ENCODE measurements at places on chromosomes 3 and 15.

- no peak for DNase-seq
Measured at GRCh38 chr15:85313339-85313738, 67.1 kb upstream of the AKAP13 start.

GRCh38 chr3:23811185-23811527, 5.4 kb downstream of the UBE2E1 start:
- DNase-seq, result no peak

GRCh38 chr15:32042269-32042972, 12.1 kb downstream of the CHRNA7 start:
- DNase-seq, result no peak

GRCh38 chr3:119562307-119562961, 3.0 kb upstream of the CD80 start:
- no peak for DNase-seq

DNA sequence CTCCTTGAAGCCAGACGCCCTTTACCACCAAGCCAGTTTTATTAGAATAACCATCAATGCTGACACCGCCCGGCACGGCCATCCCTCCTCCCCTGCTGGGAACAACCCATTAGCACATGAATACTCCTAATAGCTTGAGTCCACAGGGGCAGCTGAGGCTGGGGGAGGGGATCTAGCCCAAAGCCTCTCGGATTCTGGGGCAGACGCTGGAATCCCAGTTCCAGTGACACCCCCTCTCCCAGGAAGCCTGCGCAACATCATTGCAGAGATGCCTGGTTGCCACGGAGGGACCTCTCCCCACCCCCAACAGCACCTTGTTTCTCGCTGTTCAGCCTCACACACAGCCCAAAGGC, 1.2 kb upstream of the LINGO1 start:
- no peak for DNase-seq

- DNase-seq, result no peak
Measured at GRCh38 chr3:29922992-29923746, 642.3 kb downstream of the RBMS3 start.

DNA sequence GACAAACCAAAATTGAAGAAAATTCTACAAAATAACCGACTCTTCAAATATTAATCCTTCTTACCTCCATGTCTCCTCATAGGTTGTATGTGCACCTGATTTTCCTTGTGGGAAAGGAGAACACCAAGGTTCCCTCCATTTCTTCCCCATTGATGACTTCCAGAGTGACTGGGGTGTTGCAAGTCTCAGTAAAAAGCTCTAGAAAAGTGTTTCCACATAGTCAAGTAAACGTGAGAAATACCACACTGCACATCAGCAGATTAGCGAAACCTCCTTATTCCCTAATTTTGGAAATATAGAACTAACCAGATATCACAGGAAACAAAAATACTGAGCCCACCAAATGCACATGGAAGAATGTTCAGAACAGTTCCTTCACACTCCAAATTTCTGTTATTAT, 4.9 kb upstream of the RPN1 start:
- no peak for DNase-seq

DNA sequence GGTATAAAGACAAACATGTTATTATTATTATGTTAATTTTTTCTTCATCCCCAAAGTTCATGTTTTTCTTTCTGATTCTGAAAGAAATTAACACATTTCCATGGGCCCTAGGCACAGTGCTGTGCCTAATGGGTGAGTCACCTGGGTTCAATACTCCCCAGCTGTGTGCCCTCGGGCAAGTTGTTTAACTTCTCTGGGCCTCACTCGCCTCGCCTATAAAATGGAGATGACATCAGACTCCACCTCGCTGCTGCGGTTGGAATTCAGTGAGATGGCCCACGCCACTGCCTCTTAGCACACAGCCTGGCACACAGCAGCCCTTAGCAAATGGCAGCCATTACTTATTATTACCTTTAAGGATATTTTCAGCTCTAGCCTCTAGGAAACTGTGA, 22.6 kb downstream of the DNASE1L3 start:
- DNase-seq, result no peak

- DNase-seq, result no peak
Measured at GRCh38 chr15:37148714-37149113, 48.4 kb upstream of the MEIS2 start.

DNA sequence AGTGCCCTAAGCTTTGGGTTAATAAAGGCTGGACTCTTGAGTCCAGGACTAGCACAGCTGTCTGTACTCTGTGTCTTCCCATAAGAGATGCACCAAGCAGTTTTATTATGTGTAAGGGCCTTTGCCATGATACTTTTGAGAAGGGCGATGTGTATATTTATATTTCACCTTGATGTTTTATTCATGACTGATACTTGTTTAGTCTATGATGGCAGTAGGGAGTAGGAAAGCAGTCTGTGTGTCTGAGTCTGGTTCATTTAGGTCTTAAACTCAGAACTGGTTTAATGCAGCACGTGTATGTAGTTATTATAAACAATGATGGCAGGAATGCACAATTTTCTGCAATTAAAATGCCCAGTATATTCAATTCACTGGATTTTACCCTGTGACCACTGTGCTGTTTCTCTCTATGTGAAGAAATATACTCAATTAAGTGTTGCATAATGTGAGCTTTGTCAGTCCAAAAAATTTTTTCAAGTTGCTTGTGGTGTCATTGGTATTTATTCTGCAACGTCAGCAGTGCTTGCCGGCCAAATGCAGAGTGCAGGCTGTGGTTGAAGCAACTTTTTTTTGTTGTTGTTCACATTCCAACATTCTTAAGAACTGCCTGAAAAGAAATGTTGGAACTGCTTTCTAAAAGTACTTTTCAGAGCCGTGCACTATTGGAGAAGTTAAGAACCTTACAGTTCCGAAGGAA, 423.7 kb upstream of the SEMA6D start:
- DNase-seq, result peak; percentile 48

DNA sequence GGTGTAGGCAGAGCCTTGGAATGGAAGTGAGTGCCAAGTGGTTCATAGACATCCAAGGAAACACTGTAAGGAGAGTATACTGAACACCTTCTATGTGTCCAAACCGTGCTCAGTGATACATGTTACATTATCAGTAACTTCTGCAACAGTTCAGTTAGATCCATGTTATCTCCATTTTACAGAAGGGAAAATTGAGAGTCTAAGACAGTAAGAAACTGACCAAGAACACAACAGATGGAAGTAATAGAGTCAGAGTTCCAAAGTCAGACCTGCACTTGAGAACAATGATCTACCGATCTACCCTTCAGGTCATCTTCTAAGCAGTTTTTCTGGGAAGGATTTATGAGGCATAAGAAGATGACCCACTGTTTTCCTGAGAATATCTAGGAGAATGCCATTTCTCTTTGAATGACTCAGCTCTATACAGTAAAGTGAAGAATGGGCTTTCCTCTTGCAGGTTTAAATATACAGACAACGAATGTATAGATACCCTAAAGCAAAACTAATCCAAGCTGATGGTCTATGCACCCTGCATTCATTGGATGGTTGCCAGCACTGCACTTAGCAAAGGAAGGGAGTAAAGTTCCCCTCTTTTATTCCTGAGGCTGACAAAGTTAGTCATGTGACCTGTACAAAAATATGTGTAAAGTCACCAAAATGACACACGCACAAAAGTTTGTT, 604.1 kb upstream of the MDFIC2 start:
- no peak for DNase-seq

DNA sequence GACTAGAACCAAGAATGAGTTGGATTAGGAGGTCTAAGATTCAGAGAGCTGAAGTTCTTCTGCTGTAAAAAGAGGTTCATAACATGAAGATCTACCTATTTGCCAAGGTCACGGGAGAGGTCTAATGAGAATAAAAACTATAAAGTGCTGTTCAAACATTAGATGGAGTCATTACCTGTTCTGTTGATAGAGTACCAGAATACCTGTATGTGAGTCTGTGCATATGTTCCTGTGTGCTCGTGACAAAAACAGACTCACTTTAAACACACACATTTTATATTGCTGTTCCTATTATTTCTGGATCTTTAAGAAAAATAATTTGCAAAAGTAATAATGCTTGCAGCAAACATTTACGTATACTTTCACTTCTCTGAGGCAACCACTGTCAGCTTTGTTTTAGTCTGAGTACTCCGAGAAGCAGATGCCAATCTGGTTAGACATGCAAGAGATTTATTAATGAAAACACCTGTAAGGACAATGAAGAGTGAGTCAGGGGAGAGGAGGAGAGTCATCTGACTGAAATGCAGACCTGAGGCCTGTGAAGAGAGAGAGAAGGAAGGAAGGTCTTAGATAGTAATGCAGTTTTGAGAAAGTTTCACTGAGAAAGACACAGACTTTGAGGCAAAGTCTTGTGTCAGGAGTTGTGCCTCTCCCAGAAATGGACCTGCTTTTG, 221.2 kb downstream of the SQOR start:
- DNase-seq, result no peak

GRCh38 chr3:17632401-17633100, 109.9 kb downstream of the TBC1D5 start:
- DNase-seq, result no peak

DNA sequence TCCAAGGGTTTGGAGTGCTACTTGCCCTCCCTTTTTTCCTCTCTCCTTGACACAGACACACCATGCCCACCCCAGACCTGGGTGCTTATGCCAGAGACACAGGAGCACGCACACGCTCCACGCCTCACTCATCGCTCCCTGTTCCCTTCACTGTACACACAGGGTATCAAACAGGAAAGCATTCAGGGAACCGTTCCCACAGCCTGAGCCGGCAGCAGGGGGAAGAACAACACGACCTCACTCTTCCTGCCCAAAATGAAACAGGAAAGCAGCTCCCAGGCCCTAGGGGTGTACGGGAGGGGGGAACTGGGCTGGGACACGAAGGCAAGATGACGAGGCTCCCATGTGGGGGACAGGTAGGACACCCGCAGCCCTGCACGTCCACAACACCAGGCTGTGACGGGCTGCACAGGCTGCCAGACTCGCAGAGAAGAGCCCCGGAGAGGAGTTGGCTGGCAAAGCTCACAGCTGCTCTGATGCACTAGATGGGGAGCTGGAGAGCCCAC, 11.2 kb downstream of the DLL4 start:
- DNase-seq, result no peak

DNA sequence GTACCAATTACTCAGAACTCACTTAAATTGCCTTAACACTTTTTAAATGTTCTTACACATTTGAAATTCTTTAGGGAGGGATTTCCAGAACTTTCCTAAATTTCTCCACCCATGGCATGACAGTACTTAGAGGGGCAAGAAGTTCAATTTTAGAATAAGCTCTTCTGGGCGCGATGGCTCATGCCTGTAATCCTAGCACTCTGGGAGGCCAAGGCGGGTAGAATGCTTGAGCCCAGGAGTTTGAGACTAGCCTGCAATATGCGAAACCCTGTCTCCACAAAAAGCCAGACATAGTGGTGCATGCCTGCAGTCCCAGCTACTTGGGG, 10.6 kb downstream of the FAM131A start:
- DNase-seq, result no peak

DNA sequence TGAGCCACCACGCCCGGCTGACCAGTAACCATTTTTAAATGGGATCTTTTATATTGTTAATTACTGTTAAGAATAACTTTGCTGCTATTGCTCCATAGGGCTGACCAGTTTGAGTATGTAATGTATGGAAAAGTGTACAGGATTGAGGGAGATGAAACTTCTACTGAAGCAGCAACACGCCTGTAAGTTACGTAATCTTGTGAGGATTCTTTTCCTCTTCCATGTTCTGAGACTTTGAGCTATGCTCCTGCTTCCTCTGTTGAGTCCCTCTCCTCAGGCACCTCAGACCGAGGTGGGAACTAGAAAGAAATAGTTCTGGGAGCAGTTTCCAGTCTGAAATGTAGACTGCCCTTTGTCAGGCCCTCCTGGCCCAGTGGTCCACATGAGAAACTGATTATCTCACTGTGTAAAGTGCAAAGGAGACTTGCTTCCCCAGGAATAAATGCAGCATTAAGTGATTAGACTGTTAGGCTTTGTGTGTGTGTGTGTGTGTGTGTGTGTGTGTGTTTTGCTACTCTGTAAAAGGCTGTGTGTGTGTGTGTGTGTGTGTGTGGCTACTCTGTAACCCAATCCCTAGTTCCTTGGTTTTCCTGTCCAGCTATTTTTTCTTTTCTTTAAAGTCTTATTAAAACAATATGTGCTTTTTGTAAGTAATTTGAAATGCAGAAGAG, 5.2 kb downstream of the POLR2H start:
- DNase-seq, result no peak

- DNase-seq, result peak; percentile 0
Measured at GRCh38 chr3:1987980-1988379, 110.7 kb upstream of the CNTN4 start.

GRCh38 chr3:164890061-164890460, 188.2 kb downstream of the SI start:
- no peak for DNase-seq

GRCh38 chr15:41874736-41875135, 19.1 kb downstream of the SPTBN5 start:
- DNase-seq, result no peak

GRCh38 chr3:180612364-180612763, 10.4 kb downstream of the TTC14 start:
- DNase-seq, result no peak

GRCh38 chr15:88651971-88652370, 13.2 kb downstream of the ISG20 start:
- DNase-seq, result no peak

DNA sequence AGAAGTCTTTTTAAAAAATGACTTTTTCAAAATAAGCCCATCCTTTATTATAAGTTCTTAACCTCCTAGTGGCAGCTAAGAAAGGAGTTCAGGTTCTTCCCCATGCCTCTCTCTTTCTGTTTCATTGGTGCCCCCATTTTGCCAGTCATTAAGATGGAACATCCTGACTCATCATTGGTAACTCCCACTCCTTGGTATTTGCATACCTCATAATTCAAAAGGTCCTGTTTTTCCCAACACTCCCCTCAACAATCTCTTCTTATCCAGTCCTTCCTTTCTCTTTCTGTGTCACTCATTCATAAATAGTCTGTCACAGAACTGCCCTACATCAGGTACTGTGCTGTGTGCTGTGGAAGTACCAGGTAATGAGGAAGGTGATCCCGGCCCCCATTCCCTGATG, 394.0 kb downstream of the FOXP1 start:
- no peak for DNase-seq

DNA sequence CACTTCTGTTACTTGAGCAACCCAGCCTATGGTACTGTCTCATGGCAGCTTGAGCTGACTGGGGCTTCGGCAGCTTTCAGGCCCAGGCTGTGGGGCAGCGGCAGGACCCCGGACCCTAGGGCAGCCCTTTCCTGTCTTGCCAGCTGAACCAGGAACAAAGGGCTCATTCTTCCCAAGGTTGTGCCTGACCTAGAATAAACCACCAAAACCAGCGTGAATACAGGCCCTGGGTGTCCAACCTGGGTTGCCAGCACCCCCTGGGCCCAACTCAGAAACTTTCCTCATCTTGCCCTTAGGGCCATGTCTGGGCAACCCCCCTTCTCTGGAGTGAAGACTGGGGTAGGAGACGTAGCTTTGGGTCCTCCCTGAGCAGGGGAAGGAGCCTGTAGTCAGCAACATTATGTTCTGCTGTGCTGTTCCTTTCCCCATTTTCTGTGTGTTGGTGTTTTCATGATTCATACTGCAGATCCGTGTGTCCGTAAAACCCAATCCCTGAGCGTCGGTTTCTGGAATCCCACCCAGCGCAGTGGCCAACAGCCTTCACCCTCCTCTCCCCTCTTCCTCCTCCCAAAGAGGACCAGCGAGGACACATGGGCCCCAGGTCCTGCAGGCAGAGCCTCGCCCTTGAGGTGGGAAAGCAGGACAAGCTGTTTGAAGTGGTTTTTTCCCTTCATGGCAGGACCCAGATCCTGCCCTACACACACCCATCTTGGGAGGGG, 33.5 kb downstream of the TKT start:
- no peak for DNase-seq

All from midbrain (tissue), 1 donor.